ENCODE measurements at places on chromosomes 5 and 9. TPM values are rescaled to one million over a fixed set of nuclear protein-coding genes. Genes with fewer than 3 reads are reported as not detected.

Gene ARHGEF39
- total RNA-seq = 1.2 TPM

Gene PCDHB9
- total RNA-seq = 0.71 TPM

Gene STK32A
- 2.9 TPM for total RNA-seq

Gene TOR4A
- 33.5 TPM for total RNA-seq

Gene PCDHGC5
- total RNA-seq = 0.89 TPM

Gene MYO10
- total RNA-seq = 70.0 TPM

Gene ROPN1L
- 0.21 TPM for total RNA-seq

Gene PCDHB12
- 1.6 TPM for total RNA-seq

Gene SLC1A1
- 6.1 TPM for total RNA-seq

Gene GAS1
- 6.1 TPM for total RNA-seq

Gene RARS1
- total RNA-seq = 97.5 TPM

Gene TMEM215
- total RNA-seq = not detected

Gene IFNB1
- total RNA-seq = not detected

Gene TMOD1
- total RNA-seq = 0.08 TPM

Gene SUSD1
- total RNA-seq = 47.6 TPM

Gene ANKRD18A
- 2.4 TPM for total RNA-seq

All from kidney epithelial cell (primary cell).